ENCODE measurements at places on chromosomes 7 and 10.

- DNase-seq: no peak
Measured at GRCh38 chr7:37206192-37206591, 242.5 kb downstream of the ELMO1 start.

GRCh38 chr7:48158404-48158803 lies 12.9 kb upstream of the ABCA13 start:
- DNase-seq: no peak

DNA sequence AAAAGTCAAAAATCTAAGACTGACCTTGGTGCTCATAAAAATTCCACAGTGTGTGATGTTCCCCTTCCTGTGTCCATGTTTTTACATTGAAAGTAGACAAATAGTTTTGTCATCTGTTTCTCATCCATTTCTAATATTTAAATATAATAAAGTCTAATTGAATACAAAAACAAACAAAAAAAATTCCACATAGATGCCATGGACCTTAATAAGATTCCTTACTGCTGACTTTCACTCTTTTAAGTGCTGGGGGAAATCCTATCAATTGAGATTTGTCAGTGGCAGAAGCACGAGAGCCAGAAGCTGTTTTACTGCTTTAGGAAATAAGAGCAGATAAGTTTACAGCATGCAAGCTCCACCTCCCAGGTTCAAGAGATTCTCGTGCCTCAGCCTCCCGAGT lies 310.0 kb downstream of the ABCA13 start:
- no peak for DNase-seq

DNA sequence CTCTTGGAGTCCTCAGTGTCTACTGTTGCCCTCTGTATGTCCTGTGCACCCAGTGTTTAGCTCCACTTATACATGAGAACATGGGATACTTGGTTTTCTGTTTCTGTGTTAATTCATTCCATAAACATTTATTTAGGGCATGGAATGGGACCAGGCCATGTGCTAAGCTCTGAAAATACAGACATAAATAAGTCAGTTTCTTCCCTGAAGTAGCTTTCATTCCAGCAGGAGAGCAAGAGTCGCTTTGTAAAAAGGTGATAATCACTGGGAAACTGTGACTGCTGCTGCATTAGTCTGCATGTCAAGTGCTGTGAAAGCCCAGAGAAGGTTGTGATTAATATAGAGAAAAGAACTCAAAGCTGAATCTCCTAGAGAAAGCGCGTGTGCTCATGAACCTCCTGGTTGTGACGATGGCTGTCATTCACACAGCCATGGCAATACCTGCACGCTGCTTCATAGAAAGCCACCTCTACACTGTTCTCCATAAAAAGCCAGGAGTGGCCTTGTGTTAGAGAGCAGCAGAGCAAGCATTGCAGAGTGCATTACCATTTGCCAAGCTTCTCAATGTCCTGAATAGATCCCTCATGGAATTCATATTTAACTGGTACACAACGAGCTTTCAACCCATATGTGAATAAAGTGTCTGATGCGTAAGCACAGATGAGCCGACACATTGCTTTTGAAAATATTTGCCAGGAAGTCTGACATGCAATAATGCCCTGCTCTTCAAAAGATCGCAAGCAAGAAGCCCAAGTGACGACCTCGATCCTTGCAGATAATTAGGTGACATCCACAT lies 30.6 kb upstream of the PITRM1 start:
- DNase-seq: no peak

- DNase-seq: no peak
Measured at GRCh38 chr7:150449206-150449952, 1.1 kb upstream of the GIMAP8 start.

- DNase-seq: no peak
Measured at GRCh38 chr7:44236333-44236728, 35.6 kb downstream of the YKT6 start.

DNA sequence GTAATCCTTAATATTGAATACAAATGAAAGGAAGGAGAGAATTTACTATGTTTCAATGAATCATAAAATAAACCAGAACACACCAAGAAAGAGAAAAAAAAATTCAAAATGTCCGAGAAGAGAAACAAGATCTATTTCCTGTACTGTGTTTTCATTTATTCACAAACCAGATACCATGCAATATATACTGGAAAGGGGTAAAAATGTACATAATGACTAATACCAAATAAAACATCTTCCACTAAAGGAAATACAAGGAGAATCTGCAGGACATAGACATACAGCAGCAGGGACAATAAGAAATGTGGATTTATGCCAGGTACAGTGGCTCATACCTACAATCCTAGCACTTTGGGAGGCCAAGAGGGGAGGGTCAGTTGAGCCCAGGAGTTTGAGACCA lies 24.3 kb upstream of the TMEM26 start:
- DNase-seq: no peak

DNA sequence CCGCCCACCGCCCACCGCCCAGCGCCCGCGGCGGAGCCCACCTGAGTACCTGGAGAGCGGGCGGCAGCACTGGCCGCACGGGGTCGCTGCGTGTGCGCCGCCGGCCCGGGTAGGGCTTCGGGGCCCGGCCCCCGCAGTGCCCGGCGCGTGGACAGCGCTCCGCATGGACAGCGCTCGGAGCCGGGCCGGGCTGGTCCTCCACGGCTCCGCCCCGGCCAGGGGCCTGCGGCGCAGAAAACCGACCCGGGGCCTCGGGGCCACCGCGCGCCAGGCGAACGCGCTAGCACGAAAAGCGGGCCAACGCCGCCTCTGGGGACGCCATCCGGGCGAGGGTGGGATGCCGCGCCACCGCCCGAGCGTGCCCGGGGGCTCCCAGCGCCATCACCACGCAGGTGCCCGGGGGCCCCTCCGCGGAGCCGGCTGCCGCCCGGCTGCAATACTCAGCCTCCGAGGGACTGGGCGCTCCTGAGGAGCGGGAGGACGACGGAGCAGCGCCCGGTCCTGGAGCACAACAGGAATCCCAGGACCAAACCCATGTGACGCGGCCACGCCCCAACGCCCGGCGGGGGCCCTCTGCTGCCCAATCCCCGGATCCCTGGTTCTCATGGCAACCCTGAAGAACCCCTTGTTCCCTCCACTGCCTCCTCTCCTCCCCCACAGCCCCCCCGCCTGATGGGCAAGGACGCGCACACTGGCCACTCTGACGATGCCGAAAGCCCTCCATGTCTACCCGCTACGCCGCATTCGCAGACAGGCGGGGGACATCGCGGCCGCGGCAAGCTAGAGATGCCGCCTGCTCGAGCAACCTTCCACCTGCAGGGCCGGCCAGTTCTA lies at the start of gene GRB10:
TSS of gene GRB10 (minus strand) at position 522 of the 834 bp plus-strand sequence. CDS start 50,574 bp downstream, outside the sequence.
- no peak for DNase-seq

DNA sequence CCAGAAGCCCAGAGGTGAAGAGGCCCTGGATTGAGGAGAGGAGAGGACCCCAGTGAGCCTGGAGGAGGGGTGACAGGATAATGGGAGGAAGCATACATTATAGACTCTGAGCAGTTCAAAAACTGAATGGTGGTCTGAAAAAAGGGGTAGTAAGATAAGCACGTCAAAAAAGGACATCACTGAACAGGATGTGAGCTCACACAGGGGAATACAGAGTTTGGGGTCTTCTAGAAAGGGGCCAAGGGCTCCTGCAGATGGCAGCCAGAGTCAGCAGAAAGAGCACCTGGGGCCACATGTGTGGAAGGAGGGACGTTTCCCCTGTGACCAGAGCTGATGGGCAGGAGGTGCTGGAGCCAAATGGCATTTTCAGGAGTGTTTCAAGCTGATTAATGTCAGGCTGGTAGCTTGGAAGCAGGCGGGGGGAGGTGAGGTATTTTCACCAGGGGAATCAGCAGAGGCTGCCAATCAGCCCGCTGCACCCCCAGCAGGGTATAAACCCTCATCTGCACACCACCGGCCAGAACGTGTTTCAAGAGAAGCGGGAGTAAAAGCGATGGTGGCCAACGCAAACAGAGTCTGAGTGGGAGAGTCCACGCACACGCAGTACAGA lies 85.8 kb downstream of the TNS3 start:
- DNase-seq: no peak

GRCh38 chr10:32146166-32146565 lies 89.9 kb upstream of the KIF5B start:
- no peak for DNase-seq

GRCh38 chr10:65723525-65723924 lies 1202.3 kb upstream of the LRRTM3 start:
- DNase-seq: no peak

Measured in glomerular endothelial cell (primary cell).